Mesenteric fat pad (tissue), 1 donor: ENCODE measurements at places on chromosomes 3 and 15. TPM values are rescaled to one million over a fixed set of nuclear protein-coding genes. Genes with fewer than 3 reads are reported as not detected.

- DNase-seq, result no peak
Measured at GRCh38 chr15:69080295-69081248, 66.1 kb downstream of the NOX5 start.

The MKRN3 gene
- not detected for total RNA-seq

DNA sequence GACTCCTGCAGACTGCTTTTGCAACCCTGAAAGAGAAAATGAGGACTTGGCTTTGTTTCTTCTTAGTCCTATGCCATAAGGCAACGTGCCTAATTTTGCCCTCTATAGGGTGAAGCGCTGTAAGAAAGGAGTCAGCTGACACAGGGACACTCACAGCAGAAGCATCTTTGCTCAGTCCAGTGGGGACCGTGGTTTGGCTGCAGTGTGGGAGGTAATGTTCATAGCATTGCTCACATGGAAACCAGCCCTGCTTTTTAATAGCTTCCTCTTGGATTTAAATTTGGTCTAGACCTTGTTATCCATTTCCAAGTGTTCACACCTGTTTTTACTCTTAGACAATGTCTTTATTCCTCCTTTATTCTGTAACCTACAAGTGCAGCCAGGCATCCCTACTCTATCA, 1032.1 kb downstream of the NTRK3 start:
- DNase-seq, result no peak

GRCh38 chr3:110929816-110930215, 141.8 kb upstream of the NECTIN3 start:
- DNase-seq, result no peak

The FBXL2 gene
- total RNA-seq, result 4.9 TPM

GRCh38 chr3:9168241-9168741, 81.2 kb downstream of the SRGAP3 start:
- no peak for DNase-seq

The CYP8B1 gene
- total RNA-seq, result not detected

DNA sequence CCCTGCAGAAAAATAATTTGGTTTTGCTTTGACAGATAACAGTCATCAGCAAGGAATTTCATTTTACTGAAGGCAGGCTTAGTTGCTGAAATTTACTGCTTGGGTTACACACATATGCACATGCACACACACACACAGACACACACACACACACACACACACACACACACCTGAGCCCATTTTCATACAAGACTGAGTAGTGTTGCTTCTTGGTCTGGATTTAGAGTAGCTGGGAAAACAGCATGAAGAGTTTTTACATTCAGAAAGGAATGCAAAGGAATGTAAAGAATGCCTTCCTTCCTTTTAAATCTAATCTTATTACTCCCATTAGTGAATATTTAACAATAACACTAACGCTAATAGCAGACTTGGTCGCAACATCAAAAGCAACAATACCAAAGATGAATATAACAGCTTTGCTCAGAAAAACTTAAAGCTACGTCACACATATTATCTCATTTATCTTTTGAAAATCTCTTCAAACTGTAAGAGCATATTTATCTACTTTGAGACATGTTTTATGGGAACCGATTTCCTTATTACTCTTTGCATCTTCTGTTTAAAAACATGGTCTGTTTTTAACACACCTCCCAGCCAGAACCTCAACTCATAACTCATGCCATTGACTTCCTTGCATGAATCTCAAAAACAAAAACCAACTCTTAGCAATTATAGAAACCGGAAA, 32.5 kb downstream of the RFTN1 start:
- no peak for DNase-seq

- no peak for DNase-seq
Measured at GRCh38 chr3:33855884-33856546, 57.6 kb downstream of the PDCD6IP start.

DNA sequence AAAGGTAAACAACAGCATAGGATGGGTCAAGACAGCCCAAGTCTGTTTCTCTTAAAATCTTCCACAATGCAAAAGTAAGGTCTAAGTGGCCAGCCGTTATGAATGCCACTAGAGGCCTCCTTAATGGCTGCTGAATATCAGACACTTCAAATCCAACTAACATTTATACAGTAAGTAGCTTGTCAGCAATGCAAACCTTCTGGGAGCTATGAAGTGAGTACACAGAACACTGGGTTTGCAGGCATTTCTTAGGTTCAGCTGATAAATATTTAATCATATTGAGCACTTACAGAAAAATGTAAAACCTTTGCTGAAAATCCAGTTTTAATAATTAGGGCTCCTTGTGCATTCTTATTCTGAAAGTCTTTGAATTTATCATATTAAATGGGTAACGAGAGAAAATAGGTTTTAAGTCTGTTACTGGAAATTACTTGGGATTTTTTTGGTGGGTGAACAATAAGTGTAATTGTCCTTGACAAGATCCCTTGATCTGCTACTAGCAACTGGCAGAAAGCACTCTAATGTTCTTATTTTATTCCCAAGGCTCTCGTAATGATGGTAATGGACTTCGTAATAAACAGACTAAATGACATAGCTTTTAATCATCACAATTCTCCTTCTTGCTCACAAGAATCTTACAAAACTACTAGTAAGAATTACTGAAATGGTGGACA, 141.7 kb upstream of the GPR149 start:
- DNase-seq, result no peak

DNA sequence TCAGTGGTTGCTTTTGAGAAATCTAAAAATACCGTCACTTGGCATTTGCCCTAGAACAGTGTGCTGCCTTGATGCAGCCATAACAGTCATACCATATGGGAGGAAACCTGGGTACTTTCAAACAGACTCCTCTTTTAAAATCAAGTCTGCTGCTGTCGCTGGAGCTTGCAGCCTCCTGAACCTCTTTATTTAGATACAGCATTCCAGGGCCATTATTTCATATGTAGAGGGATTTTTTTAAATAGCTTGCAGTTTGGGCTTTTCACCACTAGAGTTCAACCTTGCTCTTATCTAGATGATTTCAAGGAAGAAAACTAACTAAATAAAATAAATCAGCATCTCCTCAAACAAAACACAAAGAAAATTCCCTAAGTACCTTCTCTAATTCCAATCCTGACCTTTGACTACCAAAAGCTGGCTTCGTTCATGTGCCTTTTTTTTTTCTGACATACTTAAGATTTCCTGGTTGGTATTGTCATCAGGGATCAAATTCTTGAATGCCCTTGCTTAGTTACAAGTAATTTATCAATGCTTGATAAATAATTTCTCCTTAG, 111.6 kb downstream of the KBTBD8 start:
- DNase-seq, result no peak

GRCh38 chr15:62455441-62455921, 290.4 kb upstream of the C2CD4B start:
- no peak for DNase-seq

The TIMP4 gene
- total RNA-seq, result 280 TPM

The KCNH8 gene
- not detected for total RNA-seq

The IMPG2 gene
- total RNA-seq, result 0.13 TPM

GRCh38 chr15:55499151-55499550, 8.9 kb downstream of the DNAAF4 start:
- DNase-seq, result no peak

The DZIP1L gene
- total RNA-seq, result 13.7 TPM

The XXYLT1 gene
- 17.0 TPM for total RNA-seq

The SIDT1 gene
- total RNA-seq, result 1.5 TPM

The NLGN1 gene
- total RNA-seq, result 6.5 TPM

The ECE2 gene
- not detected for total RNA-seq
